GM23248 (cell line): ENCODE measurements at places on chromosomes 12 and 14. TPM values are rescaled to one million over a fixed set of nuclear protein-coding genes. Genes with fewer than 3 reads are reported as not detected.

RERG gene
- not detected in 2 replicates for total RNA-seq

KERA gene
- not detected in 2 replicates for total RNA-seq

SOX5 gene
- total RNA-seq, result not detected in 2 replicates

ASB2 gene
- total RNA-seq, result not detected in 2 replicates

MGP gene
- total RNA-seq, result 0.86 TPM in 1 of 2 replicates, not detected in the other

ZC3H14 gene
- total RNA-seq, result 70.0 and 70.1 TPM in 2 replicates

NTF3 gene
- 1.0 and 4.8 TPM in 2 replicates for total RNA-seq

FLRT2 gene
- 72.8 and 94.1 TPM in 2 replicates for total RNA-seq

TMTC1 gene
- total RNA-seq, result 20.5 and 25.3 TPM in 2 replicates

PLEKHG7 gene
- not detected in 2 replicates for total RNA-seq

EP400 gene
- total RNA-seq, result 8.6 and 9.6 TPM in 2 replicates
